ENCODE measurements at places on chromosomes 5 and 9.

DNA sequence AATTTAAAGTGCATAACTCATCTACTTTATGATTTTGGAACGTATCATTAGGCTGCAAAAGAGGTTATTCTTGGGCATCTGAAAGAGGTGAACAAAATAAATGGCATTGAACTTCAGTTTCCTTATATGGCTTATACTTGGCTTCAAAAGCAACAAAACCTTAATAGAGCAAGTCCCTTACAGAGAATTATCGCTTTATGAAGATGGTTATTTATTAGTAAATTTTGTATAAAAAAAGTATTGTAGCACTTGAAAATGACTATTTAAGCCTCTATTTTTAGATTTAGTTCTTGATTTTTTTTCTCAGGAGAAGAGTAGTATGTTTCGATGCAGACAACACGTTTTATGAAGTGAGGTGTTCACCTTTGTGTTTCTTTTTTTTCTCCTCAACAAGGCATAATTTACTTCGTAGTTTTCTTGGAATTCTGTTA, 2.0 kb downstream of the ERBIN start:
- no peak for DNase-seq

- DNase-seq = no peak
These were observed 64.5 kb downstream of the STARD4 start for GRCh38 chr5:111447822-111448221.

GRCh38 chr5:174910245-174910737, 185.9 kb downstream of the MSX2 start:
- DNase-seq = peak; percentile 81

GRCh38 chr5:156474251-156474650, 147.3 kb downstream of the SGCD start:
- no peak for DNase-seq

DNA sequence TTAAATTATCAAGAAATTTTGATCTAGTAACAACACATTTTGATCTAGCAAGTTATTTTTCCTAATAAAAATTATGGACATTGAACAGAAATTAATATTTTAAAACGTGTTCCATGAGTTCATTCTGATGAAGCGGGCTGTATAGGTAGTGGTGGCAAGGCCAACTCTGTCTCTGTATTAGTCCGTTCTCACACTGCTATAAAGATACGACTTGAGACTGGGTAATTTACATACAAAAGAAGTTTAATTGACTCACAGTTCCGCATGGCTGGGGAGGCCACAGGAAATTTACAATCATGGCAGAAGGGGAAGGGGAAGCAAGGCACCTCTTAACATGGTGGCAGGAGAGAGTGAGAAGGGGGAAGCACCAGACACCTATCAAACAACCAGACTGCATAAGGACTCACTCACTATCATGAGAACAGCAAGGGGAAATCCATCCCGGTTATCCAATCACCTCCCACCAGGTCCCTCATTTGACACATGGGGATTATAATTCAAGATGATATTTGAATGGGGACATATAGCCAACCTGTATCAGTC, 61.2 kb downstream of the TMEM232 start:
- no peak for DNase-seq

- DNase-seq = no peak
These were observed 81.9 kb downstream of the MED27 start for GRCh38 chr9:131997779-131998178.

DNA sequence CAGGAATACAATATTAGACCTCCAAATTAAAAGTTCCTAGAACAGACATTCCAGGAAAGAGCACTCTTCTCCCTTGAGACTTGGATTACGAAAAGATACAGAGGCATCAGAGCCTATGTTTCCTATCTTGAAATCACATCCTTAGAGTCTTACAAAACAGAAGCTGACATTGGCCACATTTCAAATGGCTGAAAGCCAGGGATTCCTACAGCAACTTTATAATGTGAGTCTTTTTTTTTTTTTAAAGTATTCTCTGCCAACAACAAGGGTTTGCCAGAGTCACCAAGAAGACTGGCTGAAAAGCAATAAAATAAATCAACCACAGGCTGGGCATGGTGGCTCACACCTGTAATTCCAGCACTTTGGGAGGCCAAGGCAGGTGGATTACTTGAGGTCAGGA, 63.1 kb downstream of the TRPM6 start:
- DNase-seq = no peak

GRCh38 chr5:157857816-157858526, 974 bp downstream of the CLINT1 start:
- no peak for DNase-seq

DNA sequence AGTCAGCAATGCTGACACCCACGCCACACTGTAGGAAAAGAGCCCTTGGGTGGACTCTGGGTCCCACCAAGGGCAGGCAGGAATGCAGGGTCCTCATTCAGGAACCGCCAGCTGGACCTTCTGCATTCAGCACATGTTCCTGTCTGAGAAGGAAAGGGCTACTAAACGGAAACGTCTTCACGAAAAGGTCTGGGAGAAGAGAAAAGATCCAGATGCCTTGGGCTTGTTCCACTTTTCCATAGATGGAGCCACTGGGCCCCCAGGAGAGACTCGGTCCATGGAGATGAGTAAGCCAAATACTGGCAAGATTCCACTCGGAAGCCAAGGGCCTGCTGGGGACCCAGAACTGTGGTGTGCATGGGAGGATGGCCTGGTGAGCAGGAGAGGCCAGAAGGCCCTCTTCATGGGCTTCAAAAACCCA, 38.4 kb downstream of the LHFPL2 start:
- DNase-seq = no peak

DNA sequence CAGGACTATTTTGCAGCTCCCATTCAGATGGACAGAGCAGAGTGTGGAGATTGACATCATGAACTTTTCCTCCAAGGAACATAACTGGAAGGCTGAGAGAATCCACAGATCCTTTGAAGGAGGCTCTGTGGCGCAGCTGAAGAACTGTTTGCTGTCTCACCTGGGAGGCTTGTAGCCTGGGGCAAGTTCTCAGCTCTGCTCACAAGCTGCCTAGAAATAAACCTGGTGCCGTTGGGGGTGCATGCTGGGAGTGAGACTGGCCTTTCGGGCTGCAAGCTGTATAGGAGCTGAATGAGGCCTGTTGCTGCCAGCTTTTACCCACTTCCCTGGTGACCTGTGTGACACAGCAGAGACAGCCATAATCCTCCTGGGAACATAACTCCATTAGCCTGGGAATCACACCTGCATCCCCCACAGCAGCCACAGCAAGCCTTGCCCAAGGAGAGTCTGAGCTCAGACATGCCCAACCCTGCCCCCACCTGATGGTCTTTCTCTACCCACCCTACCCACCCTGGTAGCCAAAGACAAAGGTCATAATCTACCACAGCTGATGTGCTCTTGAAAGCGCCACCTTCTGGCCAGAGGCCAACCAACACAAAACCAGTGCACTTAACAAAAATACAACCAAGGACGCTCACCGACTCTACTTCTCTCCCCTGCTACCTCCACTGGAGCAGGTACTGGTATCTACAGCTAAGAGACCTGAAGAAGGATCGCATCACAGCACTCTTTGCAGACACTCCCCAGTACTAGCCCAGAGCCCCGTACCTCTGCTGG, 205.1 kb upstream of the MRPS30 start:
- no peak for DNase-seq

DNA sequence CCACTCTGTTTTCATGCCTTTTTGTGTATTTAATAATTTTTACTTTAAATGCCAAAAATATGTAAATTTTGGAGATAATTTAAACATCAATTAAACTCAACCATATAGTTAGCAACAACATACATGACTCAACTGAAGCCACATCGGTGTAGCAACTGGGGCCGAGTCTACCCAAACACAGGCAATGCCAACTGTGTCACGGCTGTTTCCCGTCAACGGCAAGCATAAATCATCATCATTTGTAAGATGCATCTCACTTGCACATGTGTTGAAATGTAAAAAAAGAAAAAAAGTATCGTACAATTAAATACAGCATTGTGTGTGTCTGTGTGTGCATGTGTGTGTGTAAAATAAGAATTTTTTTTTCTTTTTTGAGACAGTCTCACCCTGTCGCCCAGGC, 160.1 kb upstream of the TAS2R1 start:
- no peak for DNase-seq

DNA sequence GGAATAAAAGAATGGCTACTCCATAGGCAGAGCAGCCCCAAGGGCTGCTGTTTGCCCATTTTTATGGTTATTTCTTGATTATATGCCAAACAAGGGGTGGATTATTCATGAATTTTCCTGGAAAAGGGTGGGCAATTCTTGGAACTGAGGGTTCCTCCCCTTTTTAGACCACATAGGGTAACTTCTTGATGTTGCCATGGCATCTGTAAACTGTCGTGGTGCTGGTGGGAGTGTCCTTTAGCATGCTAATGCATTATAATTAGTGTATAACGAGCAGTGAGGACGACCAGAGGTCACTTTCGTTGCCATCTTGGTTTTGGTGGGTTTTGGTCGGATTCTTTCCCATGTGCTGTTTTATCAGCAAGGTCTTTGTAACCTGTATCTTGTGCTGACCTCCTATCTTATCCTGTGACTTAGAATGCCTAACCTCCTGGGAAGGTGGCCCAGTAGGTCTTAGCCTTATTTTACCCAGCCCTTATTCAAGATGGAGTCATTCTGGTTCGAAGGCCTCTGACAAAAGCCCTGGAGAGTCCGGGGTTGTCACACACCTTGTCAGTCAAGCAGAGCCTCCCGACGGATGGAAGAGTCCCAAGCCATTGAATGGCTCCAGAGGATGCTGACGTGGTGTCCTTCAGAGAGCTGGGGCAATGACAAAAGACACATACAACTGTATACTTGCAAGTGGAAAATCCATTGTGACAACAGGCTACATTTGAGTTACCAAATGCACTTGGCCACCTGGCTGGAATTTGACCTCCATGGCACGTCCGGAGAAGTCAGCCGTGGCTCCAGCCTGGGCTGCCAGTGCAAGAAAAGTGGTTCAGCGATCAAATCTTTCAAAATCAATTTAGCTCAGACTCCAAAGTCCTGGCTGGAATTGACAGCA, 67.1 kb upstream of the CLINT1 start:
- DNase-seq = no peak

- DNase-seq = no peak
These were observed 126.1 kb downstream of the TMEM161B start for GRCh38 chr5:88142636-88142885.

- no peak for DNase-seq
These were observed 372.1 kb upstream of the RIOK2 start for GRCh38 chr5:97554977-97555643.

DNA sequence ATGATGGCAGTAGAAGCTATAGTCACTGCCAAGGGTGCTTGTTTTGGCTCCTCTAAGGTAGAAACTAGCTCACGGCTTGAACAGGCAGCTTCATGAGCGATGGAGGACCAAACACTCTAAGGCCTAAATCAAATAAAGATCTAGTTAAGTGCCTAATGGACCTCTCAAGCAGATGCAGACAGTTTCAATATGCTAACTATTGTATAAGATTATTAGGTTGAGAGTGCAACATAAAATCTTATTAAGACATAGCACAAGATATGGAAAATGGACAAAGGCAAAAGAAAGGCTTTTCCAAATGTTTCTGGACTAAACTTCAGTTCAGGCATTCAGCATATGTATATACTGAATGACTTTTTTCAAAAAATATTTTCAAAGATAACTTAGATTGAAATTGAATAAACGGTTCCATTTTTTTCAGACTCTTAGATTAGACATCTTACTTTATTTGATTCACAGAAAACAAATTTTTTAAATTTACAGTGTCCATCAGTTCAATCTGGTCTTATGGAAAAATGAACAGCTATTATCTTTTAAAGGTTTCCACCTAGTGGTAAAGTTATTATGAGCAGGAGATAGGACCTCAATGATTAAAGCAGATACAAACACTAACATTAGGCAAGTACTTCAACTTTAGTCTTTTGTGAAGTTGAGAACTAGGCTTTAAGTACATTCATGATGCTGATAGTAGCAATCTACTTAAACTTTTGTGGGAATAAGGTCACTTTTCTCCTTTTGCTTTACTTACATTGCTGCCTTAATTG, 1167.7 kb downstream of the MAT2B start:
- no peak for DNase-seq

DNA sequence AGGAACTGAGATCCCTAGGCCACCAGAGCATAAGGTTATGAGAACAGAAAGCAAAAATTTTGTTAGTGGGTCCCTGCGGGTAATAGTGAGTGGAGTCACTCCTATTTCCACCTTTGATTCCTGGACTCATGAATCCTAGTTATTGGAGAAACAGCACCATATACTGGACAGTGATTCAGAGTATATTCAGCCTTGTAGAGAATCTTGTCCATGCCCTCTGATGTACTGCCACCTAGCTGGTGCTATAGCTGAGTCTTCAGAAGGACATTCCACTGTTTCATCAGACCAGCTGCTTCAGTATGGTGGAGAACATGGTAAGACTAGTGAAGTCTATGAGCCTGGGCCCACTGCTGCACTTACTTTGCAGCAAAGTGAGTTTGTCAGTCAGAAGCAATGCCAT, 25.0 kb upstream of the ITGA2 start:
- DNase-seq = no peak

DNA sequence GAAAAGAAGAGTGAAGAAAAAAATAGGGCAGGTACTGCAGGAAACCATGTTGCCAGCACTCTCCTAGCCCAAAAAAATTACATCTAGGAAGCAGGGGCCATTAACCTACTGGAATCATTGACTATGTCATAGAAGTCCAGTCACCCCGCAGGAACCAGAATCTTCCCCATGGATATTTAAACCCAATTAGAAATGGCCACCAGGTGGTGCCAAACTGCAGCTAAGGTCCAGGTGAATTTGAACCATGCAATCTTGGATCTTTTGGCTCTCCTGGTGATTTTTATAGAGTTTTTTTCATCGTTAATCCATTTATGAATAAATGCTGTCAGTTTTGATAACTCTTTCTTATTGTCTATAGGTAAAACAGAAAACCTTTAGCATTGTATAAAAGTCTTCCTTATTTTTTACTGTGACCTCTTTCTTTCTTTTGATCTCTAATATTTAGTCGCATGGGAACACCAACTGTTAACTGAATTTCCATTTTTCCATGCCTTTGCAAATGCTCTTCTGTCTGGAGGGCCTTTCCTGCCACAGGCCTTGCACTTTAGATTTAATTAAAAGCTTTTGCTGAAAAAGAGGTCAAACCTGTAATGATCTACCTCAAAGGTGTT, 147.5 kb upstream of the FGF10 start:
- DNase-seq = no peak

- DNase-seq = no peak
These were observed 75.0 kb upstream of the TRIO start for GRCh38 chr5:14068136-14068535.

GRCh38 chr9:73872701-73873100, 624.4 kb upstream of the RORB start:
- DNase-seq = no peak

DNA sequence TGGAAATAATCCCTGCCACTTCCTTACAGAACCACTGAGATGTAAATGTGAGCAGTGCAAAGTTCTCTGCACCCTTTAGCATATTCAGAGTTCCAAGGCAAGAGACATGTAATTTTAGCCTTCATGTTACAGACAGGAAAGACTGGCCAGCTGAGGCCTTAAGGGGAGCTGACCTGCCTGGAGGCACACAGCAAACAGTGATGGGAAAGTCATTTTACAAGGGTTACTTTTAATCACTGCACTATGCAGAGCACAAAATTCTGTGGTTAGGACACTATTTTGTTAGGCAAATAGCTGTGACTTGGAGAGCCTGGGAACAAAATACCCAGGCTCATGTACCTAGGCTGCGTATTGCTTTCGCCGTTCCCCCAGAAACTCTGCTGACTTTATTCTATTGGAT, 30.2 kb upstream of the TNIP1 start:
- no peak for DNase-seq

All from right forelimb (tissue), 1 donor.